ENCODE measurements at places on chromosomes 11 and 22.
A peak's percentile ranks its signal among the peaks of the same experiment; 100 is the strongest.

- no peak for DNase-seq
Measured at GRCh38 chr11:76371170-76371569, 9.8 kb downstream of the THAP12 start.

GRCh38 chr11:16081382-16082094 is 274.8 kb downstream of the SOX6 start:
- DNase-seq: no peak

DNA sequence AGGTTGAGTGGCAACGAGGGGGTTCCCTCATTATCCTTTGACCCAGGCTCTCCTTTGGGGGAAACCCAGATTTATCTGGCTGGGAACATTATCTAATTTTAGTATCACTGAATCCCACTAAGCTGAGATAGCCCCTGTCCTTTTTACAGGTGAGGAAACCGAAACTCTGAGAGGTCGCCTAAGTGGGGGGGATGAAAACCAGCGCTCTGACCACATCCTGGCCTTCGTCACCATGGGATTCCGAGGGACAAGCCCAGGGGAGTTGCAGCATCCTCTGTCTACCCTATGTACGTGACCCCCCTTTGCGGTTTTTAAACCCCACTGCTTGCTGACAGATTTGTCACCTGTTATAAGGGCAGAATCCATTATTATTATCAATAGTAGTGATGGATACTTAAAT is 61.0 kb downstream of the ISX start:
- DNase-seq: no peak

DNA sequence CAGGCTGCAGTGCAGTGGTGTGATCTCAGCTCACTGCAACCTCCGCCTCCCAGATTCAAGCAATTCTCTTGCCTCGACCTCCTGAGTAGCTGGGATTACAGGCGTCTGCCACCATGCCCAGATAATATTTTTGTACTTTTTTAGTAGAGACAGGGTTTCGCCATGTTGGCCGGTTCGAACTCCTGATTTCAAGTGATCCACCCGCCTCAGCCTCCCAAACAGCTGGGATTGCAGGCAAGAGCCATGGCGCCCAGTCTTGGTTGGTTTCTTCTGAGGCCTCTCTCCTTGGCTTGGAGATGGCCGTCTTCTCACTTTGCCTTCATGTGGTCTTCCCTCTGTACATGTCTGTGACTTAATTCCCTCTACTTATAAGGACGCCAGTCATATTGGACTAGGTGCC is 254.6 kb downstream of the BUD13 start:
- DNase-seq: no peak

GRCh38 chr11:26219183-26220117 is 112.5 kb upstream of the ANO3 start:
- no peak for DNase-seq

DNA sequence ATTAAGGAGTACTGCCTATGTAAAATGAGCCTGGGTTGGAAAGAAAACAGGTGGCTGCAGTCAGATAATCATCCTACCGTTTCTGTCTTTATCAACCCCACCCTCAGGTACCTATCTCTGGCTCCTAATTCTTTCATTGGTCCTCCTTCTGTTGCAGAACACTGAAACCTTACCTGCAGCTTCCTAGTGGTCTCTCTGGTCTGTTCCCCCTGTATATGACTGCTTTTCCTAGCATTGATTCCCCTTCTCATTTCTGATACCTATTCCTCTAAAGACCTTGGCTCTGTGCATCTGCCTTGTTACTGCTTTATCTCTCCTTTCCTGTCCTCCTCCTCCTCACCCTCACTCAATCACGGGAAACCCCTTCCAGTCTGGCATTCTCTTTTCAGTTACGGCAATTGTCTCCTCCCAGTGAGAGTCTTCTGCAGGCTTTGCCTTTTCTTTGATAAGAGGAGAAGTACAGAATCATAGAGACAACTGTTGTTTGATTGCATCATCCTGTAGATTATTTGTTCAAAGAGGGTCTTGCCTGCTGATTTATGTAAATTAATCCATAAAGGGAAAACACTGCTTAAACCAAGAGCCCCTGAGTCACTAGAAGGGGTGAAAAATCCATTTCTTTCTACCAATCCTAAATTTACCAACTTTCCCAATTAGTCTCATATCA is 301.2 kb downstream of the AASDHPPT start:
- DNase-seq: no peak

DNA sequence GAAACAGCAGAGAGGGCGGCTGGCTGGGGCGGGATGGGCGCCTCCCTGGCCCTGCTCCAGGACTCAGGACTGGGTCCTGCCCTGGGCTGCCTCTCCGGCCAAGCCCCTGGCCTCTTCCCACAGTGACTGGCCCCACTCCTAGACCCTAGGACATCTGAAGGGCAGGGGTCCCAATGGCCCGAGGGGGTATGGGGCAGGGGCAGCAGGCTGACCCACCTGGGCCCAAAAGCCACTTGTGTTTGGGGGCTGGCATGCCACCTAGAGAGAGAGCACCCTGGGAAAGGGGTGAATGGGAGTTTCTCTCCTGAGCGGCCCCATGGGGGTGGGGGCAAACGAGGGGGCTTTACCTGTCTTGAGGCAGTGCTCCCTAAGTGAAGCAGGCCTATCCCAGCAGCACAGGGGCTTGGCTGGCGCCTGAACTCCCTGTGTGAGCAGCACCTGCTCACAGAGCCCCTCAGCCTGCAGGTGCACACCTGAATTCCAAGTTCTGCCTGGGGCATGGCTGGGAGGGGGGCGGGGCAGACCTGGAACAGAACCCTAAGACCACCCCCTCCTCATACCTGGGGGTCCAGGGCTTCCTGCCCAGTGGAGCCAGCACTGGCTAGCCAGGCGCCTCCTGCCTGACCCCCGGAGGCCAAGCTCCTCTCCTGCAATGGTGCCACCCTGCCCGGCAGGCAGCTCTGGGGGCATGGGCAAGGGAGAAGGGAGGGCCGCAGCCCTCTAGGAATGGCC is 16.9 kb downstream of the DUSP8 start:
- no peak for DNase-seq

- no peak for DNase-seq
Measured at GRCh38 chr11:77042111-77042726, 8.0 kb downstream of the B3GNT6 start.

GRCh38 chr11:27329867-27330632 is 33.0 kb downstream of the CCDC34 start:
- no peak for DNase-seq

DNA sequence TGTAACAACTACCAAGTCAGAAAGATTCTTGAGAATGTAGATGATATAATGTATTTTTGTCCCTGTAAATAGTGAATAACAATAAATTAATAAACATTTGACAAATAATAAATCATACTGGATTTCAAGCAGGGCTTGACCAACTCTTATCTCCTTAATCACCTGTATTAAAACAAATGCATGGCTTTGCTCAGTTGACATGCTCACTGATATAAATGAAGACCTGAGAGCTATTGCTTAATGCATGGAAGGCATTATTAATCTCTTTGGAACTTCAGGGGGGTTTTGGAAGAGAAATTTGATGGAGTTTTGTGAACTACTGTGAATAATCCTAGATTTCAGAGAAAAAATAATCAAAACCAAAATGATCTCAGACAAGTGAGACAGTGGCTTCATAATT is 1420.4 kb upstream of the TENM4 start:
- DNase-seq: no peak

GRCh38 chr22:40050258-40050657 is 55.5 kb downstream of the FAM83F start:
- peak; percentile 43 for DNase-seq

GRCh38 chr11:119618208-119618909 is 110.6 kb downstream of the NECTIN1 start:
- DNase-seq: no peak

- DNase-seq: no peak
Measured at GRCh38 chr11:18452927-18453326, 2.7 kb upstream of the LDHAL6A start.

GRCh38 chr11:62088331-62088933 is 35.4 kb upstream of the INCENP start:
- DNase-seq: no peak

GRCh38 chr22:29426476-29426875 is 11.9 kb upstream of the RFPL1 start:
- no peak for DNase-seq

DNA sequence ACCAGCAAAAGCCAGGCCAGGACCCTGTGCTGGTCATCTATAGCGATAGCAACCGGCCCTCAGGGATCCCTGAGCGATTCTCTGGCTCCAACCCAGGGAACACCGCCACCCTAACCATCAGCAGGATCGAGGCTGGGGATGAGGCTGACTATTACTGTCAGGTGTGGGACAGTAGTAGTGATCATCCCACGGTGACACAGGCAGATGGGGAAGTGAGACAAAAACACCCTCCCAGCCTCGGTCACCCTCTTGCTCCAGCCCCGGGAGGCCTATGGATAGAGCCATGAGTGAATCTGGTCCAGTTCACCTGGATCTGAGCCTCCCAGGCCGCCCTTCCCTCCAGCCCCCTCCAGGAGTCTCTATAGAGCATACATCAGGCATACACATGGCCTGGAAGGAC is 115.2 kb upstream of the IGLL5 start:
- DNase-seq: no peak

GRCh38 chr11:120513436-120514315 is 2.1 kb downstream of the GRIK4 start:
- no peak for DNase-seq

GRCh38 chr11:132185726-132186592 is 815.5 kb downstream of the NTM start:
- DNase-seq: no peak

GRCh38 chr11:107251298-107251697 is 206.3 kb downstream of the CWF19L2 start:
- DNase-seq: no peak

- no peak for DNase-seq
Measured at GRCh38 chr11:37519781-37520180, 921.7 kb upstream of the RAG2 start.

GRCh38 chr22:46336119-46337078 is 885 bp downstream of the TRMU start:
- peak; percentile 64 for DNase-seq

DNA sequence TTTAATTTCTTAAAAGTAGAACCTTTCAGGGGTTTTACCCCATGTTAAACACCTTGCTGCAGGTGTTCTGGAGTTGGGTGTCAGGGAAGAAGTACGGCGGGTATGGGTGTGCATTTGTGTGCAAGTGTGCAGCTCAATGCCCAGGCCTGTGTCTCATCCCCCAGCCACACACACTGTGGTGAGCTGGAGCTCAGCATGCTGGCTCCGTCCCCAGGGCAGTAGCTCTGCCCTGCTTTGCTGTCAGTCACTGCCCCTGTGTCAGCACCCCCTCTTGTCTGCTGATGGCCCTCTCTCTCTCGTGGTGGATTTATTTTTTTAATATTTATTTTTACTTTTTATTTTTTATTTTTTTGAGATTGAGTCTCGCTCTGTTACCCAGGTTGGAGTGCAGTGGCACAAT is 35.8 kb upstream of the MYO18B start:
- DNase-seq: no peak

DNA sequence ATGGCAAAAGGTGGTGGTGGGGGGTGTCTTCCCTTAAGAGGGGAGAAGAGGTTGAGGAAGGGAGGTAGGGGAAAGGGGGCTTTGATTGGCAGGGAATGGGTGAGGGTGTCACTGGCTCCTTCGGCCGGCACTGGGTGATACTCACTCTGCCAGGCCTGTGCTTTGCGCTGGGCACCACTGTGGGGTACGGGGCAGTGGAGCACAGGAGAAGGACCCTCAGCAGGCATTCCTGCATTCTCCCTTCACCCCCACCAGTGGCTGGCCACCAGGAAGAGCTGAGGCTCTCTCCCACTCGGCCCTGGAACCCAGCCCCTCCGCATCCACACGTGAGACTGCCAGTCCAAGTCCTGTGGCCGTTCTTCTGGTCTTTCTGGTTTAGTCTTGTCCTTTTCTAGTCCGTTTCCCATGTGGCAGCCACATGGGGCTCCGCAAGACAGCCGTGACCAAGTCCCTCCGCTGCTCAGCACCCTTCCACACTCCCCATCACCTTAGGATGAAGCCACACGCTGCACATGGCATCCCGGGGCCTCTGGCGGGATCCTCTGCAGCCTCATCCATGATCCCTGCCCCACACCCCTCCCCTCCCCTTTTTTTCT is 8.0 kb downstream of the CAPN5 start:
- no peak for DNase-seq

DNA sequence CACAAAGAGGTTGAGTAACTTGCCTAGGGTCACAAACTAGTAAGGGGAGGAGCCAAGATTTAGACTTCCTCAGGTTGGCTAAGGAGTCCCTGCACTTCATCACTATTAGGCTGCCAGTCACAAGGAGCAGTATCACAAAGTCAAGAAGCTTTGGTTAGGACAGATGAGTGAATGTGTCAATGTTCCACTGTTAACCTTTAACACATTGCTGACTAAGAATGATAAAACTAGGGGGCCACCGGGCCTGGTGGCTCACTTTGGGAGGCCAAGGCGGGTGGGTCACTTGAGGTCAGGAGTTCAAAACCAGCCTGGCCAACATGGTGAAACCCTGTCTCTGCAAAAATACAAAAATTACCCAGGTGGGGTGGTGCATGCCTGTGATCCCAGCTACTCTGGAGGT is 32.0 kb downstream of the TMEM123 start:
- no peak for DNase-seq

GRCh38 chr11:134014511-134014910 is 54.4 kb upstream of the JAM3 start:
- no peak for DNase-seq

DNA sequence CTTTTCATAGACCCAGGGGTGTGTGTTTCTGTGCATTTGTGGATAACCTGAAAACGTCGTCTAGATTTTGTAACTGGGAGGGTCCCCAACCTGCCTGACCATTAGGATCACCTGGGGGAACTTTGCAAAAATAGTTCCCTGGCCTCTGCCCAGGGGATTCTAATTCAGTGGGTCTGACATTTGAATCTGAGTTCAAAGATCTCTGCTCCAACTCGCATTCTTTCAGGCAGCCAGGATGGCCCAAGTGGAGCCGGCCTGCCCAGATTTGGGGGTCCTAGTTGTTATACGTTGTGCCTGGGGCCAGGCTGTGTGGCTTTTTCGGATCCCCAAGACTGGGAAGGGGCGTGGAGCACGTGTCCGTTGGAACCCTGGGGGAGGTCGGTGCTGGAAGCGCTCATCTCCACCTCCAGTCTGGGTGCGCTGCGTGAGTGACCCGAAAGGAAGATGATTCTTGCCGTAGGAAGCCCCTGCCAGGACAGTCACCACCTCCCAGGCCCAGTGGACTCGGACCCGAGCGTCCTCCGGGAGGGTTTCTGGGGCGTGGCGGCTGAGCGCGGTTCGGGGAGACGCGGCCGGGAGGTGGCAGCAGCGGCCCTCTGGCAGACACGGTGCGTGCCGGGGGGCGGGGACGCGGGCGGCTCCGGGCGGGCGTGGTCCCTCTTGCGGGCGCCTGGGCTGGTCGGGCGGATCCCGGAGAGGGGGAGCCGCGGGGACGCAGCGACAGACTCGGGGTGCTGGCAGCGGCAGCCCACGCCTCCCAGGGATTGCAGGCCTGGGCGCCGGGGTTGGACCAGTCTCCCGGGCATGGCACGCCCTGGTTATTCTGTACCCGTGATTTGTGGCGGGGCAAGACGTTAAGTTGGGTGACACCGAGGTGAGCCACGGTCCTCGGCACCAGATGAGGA is 29.2 kb upstream of the PLET1 start:
- peak; percentile 92 for DNase-seq

Data from activated CD8-positive, alpha-beta memory T cell treated with anti-CD3 and anti-CD28 coated beads for 24 hours (primary cell).